ENCODE measurements at places on chromosomes 5 and 9.
A peak's percentile ranks its signal among the peaks of the same experiment; 100 is the strongest.

DNA sequence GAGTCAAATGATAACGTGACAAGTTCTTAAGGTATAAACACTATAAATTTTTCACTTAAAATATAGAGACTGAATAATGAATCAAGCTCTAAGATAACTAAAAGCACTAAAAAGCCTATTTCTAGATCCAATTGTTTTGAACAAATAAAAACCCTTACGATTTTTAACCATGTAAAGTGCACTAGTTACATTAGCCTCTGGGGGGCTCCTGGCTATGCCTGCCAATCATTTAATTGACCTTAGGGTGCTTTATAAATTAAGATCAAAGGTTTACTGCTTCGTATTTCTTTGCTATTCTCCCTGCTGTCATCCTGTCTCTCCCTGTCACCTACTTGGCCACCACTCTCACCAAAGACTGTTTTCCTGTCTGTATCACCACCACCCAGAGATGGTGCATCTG is 133.4 kb downstream of the ESM1 start:
- DNase-seq = no peak

DNA sequence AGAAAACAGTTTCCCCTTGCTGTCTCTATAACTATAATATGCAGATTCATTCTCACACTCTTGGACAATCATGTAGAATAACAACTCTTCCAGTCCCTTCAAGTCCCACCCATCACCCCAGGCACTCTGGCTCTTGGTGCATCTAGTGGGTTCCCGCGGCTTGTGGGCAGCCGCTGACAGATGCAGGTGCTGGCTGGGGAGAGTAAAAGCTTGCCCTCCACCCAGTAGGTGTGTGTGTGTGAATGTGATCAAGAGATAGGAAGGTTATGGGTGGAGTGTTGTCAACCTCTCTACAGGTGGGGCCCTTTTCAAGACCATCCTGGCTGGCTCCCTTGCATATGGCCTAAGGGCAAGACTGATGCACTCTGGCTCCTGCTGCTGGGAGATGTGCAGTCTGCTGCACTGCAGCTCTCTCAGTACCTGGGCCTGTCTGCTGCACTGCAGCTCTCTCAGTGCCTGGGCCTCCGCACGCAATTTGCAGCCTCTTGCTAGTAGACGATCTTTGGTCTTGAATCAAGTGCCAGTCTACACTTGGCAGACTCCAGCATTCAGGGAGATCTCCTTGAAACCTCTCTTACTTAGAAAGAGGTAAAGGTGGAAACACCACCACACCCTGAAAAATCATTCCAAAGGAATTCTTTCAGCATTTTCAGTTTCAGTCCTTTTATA is 189.7 kb upstream of the GDNF start:
- DNase-seq = no peak

DNA sequence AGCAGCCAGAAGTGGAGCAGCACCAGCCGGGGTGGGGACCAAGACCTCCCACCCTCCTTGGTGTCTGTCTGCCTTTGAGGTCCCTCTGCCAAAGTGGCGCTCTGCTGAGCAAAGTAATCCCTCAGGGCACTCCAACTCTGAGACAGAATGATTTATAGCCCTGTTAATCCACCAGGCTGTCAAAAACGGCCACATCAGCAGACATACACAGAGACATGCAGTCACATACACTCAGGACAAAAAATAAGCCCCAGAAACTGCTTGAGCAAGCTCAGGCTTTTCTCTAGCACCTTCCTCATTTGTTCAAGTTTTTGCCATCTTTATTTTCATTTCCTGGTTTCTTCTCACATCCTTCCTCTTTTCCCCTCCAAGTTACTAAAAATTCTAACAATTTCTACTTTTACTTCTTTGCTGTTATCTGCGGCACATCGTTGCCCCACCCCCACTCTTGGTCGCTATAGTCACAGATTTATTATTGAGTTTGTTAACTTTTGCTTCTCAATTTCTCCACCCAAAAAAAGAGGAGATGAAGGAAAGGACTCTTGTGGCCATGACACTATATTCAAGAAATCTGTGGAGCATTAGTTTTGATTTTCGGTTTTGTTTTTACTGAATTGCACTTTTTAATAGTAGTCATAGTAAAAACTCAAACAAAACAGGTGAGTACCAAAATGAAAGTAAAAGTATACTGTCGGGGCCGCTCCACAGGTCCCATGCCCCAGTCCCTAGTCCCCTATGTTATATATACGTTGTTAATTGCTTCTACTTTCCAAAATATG is 17.4 kb upstream of the ADRB2 start:
- DNase-seq = no peak

- no peak for DNase-seq
Observed at GRCh38 chr5:134934202-134934601, 29.3 kb downstream of the PCBD2 start.

- DNase-seq = peak; percentile 62
Observed at GRCh38 chr5:146565764-146566367, 49.9 kb upstream of the GPR151 start.

- no peak for DNase-seq
Observed at GRCh38 chr9:126377536-126377935, 50.9 kb downstream of the MVB12B start.

DNA sequence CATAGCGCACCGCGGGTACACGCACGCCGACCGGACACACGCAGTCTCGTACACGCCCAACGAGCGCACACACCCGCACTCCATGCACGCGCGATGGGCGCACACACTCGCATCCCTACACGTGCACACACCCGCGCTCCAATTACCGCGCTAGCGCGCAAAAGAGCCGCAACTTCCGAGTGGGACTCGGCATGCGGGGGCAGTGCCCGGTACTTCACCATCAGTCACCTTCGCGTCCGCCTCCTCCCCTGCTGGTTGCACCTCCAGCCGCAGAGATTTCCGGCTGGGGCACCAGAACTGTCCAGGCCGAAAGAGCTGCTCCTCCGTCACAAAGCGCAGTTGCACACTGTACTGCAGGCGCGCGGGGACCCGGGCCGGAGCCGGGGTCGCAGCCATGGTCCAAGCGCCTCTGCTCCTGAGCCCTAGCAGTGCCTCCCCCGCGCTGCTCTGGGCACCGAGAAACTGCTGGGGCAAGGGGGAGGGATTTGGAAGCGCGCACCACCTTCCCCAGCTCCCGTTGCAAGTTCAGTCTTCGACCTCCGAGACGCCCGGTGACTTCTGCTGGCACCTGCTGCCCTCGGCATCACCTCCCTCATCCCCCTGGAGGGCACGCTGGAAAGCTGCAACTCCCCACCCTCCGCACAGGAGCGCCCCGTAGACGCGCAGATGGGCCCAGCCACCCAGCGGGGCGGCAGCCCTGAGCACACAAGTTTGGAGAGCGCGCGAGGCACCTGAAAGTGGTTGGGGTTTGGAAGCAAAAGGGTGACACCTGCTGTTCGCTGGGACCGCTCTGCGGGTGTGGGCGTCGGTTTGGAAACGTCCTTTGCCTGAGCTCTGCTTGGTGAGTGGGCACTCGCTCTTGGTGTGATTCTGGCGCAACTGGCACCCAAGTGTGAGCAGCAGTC is 337.4 kb upstream of the PUM3 start:
- peak; percentile 8 for DNase-seq

DNA sequence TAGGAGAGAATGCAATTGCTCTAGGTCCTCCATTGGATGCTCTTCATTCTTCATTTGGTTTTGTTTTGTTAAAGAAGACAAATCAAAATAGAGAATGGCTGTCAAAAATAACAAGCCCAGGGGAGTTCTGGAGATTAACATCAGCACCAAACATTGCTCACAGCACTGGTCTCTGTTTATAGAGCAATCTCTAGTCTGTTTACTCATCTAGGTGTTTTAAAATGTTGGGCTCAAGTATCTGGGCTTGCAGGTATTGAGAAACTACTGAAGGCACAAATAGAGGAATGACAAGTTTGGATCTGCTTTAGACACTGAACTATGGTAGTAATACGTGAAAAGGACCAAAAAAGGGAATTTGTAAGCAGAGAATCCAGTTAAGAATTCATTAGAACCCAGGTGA is 77.0 kb upstream of the TMC1 start:
- DNase-seq = no peak

DNA sequence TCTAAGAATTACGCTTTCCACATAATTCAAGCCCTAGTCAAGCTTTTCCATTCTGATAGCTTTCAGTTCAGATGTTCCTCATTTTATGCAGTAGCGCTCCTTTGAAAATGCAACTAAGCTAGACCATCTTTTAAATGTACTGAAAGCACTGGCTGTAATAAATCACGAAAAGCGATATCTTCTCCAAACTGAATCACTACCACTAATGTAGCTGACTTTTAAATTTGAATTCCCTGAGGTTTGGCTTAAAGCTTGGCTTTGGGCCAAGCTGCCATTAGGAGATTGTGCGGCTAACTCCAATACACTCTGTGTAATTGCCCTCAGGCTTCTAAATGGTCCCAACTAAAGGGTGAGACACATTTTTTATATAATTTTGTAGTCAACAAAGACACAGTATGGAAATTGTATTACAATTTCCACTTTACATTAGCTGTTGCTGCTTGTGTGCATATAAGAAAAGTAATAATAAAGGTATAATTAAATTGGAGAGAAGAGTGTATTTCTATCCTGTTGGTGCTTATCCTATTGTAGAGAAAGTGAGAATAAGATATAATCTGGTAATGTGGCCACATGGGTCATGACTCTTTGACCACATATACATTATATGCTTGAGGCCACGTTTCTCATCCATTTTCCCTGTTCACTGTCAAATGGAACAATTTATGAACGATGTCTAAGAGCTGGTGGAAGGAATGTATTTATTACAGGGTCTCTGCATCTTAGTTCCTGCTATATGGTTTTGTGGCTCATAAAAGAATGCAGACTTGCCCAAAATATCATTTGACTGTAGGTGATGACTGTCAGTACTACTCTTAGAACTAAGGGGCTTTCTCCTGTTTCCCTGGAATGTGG is 118.7 kb upstream of the TAF11L2 start:
- DNase-seq = peak; percentile 78

- no peak for DNase-seq
Observed at GRCh38 chr5:44266882-44267576, 122.2 kb downstream of the FGF10 start.

All from fibroblast of villous mesenchyme (primary cell).